ENCODE measurements at places on chromosomes 7 and 10. TPM values are rescaled to one million over a fixed set of nuclear protein-coding genes. Genes with fewer than 3 reads are reported as not detected.

ZCCHC24 gene
- total RNA-seq, result 47.5 TPM

DNA sequence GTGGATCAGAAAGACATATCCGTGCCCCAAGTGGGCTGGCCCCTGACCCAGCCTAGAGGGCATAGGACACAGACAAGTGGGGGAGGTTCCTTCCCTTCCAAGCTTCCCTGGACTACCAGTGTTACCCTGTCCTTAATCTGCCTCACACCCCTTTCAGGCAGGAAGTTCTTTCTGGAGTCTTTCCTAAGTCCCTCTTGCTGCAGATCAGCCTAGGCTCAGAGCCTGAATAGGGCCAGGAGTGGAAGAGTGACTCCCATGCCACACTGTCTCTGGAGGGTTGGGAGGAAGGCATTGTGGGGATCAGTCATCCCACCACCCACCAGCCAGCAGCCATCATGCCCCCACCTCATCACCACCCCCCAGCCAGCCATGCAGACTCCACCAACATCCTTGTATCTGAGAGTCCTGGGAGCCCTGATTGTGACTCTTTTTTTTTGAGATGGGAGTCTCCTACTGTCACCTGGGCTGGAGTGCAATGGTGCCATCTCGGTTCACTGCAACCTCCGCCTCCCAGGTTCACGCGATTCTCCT is 22.6 kb downstream of the POLL start:
- H3K27ac ChIP-seq, result no peak overlapping the region
- H3K4me3 ChIP-seq, result no peak overlapping the region
- DNase-seq, result no peak

DNA sequence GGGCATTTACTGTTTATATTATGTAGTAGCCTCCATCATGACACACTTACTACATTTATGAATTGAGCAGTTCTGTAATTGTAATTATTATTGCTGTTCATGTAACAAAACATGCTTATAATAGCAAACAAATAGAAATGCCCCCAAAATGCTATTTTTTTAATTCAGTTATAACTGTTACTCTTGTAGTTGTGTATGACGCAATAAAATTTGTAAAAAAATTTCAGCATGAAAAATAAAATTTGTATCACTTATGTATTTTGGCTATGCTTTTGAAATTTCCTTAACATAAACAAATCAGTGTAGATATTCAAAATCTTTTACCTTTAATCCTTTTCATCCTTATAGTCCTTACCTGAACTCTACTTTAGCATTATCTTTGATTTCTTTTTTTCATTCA is 25.9 kb downstream of the TMEM106B start:
- no peaks in the 10 kb centered on the region for H3K4me1 ChIP-seq
- H3K27me3 ChIP-seq, result no peaks in the 10 kb centered on the region
- no peak overlapping the region for H3K27ac ChIP-seq
- H3K4me3 ChIP-seq, result no peak overlapping the region
- DNase-seq, result no peak

GRCh38 chr10:91924212-91925021 is 847 bp downstream of the BTAF1 start:
- no peaks in the 10 kb centered on the region for H3K36me3 ChIP-seq
- DNase-seq, result no peak
- peak overlapping the region; percentile 94 for H3K4me3 ChIP-seq
- no peaks in the 10 kb centered on the region for H3K27me3 ChIP-seq
- H3K4me1 ChIP-seq, result peaks cover 48% of the 10 kb centered on the region
- peak overlapping the region; percentile 97 for H3K27ac ChIP-seq

UCMA gene
- not detected for total RNA-seq
